ENCODE measurements at places on chromosomes 6 and 20.
A peak's percentile ranks its signal among the peaks of the same experiment; 100 is the strongest.

DNA sequence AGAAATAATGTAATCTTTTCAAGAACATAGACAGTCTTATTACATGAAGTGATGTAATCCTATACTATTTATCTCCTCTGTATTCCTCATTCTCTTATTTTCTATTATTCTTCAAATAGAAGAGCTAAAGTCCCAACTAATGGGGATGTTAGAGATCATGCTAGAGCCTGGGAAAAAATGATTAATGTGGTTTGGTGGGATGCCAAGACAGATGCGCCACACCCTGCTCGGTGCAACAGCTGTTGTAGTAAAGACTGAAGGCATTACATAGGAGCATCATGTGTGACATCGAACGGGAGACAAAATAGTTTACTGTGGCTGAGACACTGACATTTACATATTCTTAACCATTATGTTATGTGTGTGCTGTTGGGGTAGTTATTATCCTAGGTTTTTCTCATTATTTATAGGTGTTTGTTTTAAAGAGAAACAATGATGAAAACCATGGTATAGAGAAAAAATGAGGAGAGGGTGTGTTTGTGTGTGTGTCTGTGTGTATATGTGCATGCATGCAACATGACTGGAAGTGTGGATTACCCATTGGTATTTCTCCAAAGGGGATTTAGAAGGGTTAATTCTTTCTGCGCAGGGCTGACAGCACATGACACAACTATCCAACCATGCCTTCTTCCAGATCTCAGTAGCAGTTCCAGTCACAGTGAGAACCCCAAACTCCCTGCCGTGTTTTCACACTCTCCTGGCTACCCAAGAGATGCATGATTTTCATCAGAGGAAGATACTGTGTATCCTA is 155.3 kb downstream of the EYA4 start:
- peak; percentile 47 for DNase-seq

- DNase-seq, result no peak
Measured at GRCh38 chr20:62760471-62760855, 35.8 kb upstream of the MRGBP start.

DNA sequence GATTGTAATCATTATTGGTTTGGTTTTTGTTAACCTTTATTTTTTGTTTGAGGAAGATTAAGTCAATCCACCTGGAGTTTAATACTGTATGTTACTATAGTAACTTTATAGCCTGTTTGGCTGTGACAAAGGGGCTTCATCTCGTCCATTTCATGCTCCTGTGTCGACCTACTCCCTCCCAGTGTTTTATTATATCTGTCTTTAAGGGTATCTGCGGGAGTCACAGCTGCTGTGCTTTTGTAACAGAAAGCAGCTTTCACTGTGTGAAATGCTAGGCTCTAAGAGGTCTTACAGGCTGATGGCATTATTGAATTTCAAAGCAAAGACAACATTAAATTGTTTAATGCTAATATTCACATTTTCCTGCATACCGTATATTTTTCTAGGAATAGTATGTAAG is 698.0 kb upstream of the POU3F2 start:
- peak; percentile 67 for DNase-seq

DNA sequence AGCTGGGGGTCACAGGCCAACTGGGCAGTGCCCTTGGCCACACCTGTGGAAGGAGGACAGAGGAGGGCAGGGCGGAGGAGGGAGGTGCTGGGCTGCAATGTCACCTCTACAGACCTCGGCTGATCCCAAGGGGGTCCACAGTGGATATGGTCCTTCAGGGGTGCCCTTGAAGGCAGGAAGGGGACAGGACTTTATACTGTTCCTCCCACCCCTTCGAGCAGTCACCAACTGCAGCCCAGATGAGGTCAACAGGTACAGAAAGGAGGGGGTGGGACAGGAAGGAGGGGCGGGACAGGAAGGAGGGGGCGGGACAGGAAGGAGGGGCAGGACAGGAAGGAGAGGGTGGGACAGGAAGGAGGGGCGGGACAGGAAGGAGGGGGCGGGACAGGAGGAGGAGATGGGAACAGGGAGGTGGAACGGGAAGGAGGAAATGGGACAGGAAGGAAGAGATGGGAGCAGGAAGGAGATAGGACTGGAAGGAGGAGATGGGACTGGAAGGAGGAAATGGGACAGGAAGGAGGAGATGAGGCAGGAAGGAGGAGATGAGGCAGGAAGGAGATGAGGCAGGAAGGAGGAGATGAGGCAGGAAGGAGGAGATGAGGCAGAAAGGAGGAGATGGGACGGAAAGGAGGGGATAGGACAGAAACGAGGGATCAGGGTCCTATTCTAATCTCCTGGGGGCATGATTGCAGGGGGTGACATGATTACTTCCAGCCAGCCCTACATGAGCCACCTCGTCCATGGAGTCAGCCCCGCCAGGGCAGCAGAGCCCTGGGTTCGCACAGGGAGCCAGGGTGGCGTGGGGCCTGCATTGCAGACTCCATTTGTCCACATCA is 19.4 kb upstream of the MRGBP start:
- no peak for DNase-seq

- peak; percentile 21 for DNase-seq
Measured at GRCh38 chr6:46914279-46914810, 7.4 kb downstream of the ADGRF5 start.

DNA sequence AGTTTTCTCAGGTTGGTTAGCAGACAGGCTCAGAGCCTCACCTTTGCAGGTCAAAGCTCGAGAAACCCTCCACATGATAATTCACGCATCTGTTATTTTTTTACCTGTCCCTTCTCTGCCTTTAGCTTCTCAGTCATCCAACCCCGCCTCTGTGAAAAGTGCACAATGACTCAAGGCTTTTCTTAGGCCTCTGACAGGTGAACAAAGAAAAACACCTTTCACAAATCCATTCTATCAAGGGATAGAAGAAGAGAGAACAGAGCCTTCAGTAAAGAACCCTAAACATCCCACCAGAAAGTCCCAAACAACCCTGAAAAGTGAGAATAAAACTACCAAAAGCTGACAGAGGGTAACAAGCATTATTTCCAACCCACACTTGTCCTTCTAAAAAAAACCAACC is 178.2 kb downstream of the GJA10 start:
- no peak for DNase-seq

- DNase-seq, result no peak
Measured at GRCh38 chr20:56328861-56329260, 29.9 kb upstream of the FAM210B start.

- DNase-seq, result no peak
Measured at GRCh38 chr6:42915732-42916131, at the start of gene PTCRA. Gene PTCRA, plus strand, starts transcription at chr6:42916053. Its CDS starts 17 bp downstream, at chr6:42916070.

DNA sequence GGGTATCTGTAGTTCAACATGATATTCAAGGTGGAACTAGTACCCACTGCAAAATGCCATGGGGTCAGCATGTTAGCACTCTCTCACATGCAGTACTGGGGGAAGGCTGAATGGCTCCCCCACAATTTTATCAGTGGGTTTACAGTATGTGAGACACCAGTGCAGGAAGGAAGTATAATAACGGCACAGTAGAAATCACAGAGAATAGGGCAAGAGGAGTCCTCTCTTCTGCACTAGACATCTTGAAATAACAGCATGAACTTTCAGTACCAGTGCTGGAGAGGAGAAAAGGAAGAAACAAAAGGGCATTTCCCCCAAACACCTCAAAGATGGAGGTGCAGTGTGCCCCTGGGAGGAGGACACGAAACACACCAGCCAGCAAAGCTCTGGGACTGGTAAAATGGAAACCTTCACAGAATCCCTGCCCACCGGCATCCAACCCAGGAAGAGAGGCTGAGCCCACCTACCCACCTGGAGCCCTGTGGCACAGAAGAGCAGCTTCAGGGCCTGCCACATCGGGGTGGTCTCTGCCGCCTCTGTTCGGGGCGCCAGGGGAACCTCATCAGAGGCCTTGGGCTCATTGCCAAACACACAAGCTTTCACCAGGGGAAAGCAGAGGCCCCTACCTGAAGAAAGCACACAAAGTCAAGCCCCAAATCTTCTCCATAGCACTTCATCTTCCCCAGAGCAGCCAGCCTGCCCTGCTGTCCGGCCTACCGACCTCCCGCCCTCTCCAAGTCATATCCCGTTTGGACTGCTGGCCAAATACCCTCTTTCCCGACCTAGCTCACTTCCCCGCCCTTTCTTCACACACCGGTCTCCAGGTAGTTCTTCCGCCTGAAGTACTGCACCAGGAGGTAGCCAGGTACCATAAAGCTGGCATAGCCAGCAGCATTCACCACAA is 1.2 kb downstream of the SLC35B2 start:
- no peak for DNase-seq

GRCh38 chr6:157240059-157240959 is 83.0 kb downstream of the TMEM242 start:
- peak; percentile 83 for DNase-seq
